ENCODE measurements at places on chromosomes 12 and 14.
A peak's percentile ranks its signal among the peaks of the same experiment; 100 is the strongest.

DNA sequence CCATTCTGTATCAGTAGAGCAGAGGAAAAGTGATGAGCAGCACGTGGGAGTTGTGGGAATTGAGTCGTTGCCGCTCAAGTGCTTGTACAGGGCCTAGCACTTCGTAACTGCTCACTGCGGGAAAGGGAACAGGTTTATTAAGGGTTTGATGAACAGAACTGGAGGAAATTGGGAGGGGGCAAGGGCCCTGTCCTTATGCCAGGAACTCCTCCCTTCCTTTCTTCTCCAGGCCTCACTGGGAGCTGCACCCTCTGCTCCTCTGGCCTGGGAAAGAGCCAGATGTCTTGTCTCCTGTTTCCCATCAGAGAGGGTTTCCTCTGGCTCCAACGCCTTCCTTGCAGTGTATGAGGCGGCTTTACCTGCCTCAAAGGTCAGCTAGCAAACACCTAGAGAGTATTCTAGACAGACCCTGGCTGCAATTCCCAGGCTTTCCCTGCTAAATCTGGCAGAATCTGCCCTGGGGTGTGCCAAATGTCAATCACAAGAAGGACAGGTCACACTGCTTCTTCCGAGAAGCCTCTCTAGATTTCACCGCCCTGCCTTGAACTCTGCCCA, 78.4 kb downstream of the NTF3 start:
- no peak for DNase-seq

DNA sequence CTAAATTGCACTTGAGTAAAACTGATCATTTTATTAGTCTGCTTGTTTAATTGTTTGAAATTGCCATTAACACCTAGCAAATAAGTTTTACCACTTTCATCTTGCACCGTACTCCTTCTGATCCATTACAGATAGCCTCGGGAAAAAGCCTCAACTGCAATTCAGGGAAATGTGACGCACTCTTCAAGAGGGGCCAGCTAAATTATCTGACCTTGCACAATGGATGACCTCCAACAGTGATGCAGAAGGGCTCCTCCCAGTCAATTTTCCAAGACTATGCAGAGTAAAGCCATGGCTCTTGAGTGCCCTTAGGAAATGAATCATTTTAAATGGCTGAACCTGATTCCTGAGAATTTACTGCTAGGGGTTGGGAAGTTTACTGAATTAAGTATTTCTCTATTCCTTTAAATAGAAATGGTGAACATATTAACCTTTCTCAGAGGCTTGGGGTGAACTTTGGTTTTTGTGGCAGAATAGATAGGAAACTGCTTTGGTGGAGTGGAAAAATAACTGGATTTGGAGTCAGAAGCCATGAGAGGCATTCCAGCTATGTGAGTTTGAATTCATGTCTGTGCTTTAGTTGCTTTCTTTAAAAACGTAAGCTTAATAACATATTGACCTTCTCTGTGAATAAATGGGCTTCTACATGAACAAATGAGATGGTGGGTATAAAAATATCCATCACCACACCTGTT, 64.8 kb upstream of the OVCH1 start:
- DNase-seq: no peak

DNA sequence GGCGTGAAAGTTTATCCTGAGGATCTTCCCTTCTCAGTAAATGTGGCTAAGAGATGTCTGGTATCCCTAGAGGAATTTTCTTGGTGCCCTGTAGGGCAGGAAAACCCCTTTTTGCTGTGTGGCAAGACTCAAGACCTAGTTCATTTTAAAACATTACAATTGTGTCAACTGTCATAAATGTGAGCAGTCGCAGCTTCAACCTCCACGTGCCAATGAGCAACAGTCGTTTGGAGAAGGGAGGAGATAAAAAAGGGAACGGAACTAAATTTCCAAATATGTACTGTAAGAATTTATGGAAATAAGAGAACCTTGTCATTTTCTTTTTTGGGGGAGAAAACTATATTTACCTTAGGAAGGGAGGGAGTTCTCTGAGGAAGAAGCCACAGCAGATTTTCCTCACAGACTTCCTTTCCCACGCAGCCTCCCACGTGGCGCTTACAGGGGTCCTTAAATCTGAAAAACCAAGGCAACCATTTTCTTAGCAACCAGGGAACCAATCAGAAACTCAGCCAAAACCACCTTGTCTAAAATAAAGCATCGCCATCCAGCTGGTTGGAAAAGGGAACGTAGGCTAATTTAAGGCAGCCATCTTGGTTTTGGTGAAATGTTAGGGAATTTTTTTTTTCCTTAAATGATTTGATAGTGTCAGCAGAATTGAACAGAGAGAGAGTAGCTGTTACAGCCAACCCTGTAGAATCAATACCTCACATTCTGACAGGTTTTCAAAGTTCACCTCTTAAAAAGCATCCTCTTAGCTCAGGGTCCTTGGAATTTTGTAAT, 99.1 kb downstream of the FIGNL2 start:
- no peak for DNase-seq

GRCh38 chr12:87253157-87253556, 776.0 kb downstream of the C12orf50 start:
- no peak for DNase-seq

DNA sequence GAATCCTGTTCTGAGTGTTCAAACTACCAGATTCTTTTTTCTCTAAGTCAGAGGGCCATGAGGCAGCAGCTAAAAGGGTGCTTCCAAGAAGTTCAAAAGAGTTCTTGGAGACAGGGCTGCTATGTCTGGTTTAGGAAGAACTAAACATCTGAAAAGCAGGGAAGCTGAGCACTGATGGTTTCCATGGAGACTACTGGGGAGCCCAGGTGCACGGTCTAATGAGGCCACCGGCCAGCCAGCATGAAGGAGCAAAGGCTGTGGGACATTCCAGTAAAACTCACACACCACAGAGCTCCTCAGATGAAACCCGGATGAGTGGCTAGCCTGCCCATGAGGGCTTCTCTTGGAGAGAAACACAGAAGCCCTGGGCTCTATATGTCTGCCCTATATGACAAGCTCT, 97.3 kb downstream of the KCNK10 start:
- no peak for DNase-seq

- DNase-seq: no peak
Observed at GRCh38 chr12:104466709-104467345, 10.1 kb downstream of the CHST11 start.

- DNase-seq: peak; percentile 17
Observed at GRCh38 chr12:26124446-26125399, at the start of gene BHLHE41. Gene BHLHE41 (minus strand): TSS chr12:26125037. CDS start chr12:26124779, 258 bp downstream.

All from activated CD4-positive, alpha-beta memory T cell treated with anti-CD3 and anti-CD28 coated beads for 36 hours (primary cell).